Vagina (tissue), 2 donors: ENCODE measurements at places on chromosomes 13 and 19. TPM values are rescaled to one million over a fixed set of nuclear protein-coding genes. Genes with fewer than 3 reads are reported as not detected.

GRCh38 chr13:99045396-99045795 is 67.5 kb upstream of the DOCK9 start:
- no peak for DNase-seq

DNA sequence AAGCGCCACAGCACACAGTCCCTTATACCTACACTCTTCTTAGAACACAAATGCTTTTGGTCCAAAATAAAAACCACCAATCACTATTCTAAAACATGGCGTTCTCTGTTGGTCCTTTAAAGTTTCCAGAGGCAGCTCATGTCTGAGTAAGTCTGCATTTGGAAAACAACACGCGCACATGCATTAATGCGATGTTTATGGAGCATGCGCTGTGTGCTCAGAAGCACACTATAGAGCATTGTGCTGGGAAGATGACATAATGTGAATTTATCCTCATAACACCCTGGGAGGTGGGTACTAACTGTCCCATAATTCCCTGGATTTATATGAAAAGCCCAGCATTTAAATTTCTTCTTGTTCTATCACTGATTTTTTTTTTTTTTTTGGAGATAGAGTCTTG is 10.7 kb downstream of the ZNF682 start:
- DNase-seq = no peak

DNA sequence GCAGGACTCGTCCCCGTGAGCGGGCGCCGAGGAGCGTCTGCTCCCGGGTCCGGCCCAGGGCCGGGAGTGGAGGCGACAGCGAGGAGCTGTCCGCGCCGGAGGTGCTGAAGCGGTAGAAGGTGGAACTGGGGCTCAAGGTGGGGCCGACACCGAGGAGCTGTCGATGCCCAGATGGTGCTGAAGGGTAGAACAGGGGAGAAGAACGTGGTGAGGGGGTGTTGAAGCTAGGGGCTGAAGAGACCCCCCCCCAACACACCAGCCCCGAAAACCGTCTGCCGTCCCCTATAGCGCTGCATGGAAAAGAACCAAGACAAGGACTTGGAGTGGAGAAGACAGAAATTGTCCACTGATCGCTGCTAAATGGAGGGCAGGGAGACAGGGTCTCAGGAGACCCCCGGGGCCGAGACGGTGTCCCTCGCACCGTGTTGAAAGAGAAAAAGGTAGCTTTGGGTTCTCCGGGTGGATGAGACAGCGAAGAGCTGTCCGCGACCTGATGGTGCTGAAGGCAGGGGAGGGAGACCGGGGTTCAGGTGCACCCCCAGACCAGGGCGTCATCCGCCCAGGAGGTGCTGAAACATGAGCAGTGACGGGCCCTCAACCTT is 7.1 kb upstream of the PDE4C start:
- DNase-seq = no peak

GRCh38 chr19:18266771-18267686 is 7.2 kb downstream of the IQCN start:
- DNase-seq = no peak

Gene KLK2
- not detected for total RNA-seq

DNA sequence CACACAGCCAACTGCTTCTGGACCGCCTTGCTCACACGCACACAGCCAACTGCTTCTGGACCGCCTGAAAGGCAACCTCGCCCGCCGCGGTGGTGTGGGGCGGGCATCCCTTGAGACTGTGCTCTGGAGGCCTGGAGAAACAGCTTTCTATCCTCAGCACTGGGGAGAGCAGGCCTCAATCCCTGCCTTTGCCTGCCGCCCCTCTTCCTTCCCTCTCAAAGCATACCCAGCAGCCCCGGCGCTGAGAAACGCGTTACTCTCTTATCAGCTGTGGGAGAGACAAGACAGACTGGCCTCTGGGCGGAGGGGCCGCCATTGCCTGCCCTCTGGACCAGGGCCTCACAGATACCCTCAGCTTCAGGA is 2.9 kb downstream of the LIPE start:
- no peak for DNase-seq

DNA sequence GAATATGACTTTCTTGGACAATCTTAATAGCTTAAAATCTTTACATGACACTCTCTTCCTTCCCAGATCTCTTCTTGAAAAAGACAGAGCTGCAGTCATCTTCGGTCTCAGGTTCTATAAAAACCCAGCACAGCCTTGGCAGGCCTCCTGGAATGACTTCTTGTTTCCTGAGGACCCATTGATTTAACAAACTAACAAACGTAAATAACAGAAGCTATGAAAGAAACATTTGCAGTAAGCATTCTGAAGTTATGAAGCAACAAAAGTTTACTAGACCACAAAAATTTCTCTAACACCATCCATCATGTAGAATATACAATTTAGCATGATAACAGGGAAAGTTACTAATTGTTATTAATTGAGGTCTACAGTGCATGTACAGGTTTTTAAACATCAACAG is 62.8 kb upstream of the STARD13 start:
- no peak for DNase-seq

DNA sequence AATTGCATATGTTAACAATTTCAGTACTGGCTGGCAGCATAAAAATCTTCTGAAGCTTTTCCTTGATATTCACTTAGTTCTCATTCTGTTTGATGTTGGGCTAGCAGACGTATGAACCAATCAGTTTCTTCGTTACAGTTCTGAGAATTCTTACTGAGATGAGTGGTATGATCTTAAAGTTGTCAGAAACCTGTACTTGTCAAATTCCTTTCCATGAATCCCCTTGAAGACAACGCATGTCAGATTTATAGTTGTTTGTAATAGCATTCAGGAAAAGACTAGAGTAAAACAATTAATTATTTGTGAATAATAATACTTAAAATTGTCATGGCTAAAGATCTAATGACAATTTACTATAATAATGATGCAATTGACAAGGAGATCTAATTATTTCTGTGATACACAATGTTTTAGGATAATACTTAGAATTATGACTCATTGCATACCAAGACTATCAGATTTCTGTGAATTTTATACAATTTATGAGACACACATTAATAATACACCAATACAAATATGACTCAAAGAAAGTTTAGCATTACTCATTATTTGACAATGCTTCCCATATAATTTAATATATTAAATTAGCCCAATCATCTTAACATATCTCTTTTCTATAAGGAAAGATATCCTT is 447.2 kb downstream of the RFC3 start:
- no peak for DNase-seq

DNA sequence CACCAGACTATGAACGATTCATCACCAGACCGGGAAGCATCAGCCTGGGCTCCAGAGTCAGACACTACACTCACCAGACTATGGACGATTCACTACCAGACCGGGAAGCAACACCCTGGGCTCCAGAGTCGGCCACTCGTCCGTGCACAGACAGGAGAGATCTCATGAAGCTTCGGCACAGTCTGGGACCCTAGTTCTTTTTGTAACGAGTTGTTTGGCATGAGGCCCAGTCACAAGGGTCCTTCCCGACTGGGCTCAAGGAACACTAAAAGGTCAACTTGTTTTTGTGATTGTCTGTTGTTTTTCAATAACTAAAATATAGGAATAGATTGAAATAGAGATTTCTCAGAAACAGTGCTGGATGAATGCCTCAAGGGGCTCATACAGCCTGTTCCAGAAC is 1141.6 kb upstream of the MIR17HG start:
- no peak for DNase-seq

Gene COMP
- 0.98 TPM for total RNA-seq

GRCh38 chr13:20398459-20398858 is 127.2 kb downstream of the CRYL1 start:
- no peak for DNase-seq

DNA sequence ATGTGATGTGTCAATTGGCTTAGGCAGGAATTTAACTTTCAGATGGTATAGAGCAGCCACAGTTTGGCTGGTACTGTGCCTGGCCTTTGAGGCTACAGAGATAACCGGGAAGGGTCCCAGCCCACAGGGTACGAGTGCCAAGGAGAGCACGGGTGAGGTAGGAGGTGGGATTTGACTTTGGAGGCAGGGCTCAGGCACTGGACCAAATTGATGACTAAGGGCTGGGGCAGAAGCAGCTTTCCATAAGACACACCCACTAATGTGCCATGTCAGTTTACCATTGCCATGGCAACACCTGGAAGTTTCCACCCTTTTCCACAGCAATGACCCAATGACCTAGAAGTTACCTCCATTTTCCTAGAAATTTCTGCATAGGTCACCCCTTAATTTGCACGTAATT is 466.2 kb downstream of the TSHZ3 start:
- DNase-seq = peak; percentile 52

DNA sequence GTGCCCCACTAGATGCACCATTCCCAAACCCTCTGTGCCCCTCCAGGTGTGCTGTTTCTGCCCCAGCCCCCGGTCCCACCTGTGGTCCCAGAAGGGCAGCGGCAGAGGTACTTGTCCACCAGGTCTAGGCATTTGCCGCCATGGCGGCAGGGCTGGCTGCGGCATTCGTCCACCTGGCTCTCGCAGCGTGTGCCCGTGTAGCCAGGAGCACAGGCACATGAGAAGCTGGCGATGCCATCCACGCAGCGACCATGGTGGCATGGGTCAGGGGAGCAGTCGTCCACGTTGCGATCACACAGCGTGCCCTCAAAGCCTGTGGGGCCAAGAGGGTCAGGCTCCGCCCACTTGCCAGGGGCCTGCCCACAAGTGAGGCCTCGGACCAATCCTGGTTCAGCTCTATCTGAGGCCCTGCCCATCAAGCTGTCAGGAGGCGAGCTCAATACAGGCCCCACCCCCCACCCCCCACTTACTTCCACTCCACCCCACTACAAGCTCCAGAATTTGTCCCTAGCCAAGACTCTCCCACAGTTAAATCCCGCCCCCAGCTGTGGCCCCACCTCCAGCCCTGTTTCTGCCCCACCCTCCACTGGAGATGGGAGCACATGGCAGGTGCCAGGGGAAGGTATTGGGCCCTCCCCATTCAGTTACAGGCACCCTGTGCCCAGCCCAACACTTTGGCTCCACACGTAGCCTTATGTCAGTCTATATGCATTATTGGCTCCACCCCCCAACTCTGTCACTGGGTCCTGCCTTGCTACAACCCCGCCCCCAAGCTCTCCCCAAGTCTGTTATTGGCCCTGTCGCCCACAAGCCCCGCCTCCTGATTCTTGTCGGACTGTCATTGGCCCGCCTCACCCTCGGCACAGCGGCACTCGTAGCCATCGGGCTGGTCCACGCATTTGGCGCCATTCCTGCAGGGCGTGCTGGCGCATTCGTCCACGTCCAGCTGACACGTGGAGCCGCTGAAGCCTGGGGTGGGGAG is 13.5 kb downstream of the NOTCH3 start:
- no peak for DNase-seq

- DNase-seq = no peak
Observed at GRCh38 chr13:44516771-44517170, 59.4 kb downstream of the TSC22D1 start.

DNA sequence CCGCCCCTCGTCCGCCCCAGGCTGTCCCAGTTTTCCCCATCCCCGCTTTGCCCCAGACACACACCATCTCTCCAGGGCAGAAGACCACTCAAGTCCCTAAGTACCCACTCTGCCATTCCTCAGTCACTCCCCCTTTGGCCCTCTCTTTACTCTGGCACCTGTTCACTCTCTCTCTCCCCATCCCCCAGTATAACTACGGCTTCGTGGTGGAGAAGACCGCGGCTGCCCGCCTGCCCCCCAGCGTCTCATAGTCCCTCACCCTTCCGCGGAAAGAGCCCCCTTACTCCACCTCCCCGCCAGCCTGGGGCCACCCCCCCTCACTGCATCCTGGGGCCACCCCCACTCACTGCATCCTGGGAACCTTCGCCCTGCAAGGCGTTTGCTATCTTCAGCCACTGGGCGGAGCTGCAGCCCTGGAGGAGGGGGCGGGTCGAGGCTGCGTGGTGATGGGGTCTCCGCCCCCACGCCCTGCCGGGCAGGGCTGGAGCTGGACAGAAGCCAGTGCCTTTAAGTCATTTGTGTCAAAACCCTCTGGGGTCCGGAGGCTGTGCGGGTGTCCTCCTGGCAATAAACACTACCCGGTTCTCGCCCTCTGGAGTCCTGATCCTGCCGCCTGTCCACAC is 5.0 kb downstream of the MVB12A start:
- no peak for DNase-seq

DNA sequence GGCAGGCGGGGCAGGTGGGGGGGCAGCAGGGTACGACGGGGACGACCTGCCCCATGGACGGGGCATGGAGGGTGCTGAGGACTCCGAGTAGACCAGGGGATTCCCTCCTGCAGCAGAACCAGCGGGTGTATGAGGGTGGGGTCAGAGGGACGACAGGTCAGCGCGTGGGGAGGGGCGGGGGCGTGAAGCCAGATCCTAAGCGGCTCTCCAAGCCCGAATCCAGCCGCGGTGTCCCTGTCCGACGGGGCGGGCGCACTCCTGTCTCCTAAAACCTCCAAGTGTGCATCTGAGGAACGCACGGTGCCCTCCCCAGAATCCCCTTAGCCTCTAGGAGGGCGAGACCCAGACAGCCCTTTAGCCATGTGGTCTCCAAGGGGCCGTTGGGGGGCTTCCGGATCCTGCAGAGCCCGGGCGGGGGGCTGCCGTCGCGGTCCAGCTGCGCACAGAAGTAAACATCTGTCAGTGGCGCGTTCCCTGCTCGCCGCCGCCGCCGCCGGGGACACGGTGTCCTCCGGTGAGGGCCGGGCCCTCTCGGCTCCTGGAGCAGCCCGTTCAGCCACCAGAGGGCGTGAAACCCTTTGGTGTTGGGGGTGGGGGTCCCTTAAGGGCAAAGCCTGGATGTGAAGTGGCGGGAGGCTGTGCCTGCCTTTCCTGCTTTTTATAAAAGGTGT is 730 bp downstream of the NRTN start:
- no peak for DNase-seq

Gene ZNF43
- total RNA-seq = 12.0 TPM

DNA sequence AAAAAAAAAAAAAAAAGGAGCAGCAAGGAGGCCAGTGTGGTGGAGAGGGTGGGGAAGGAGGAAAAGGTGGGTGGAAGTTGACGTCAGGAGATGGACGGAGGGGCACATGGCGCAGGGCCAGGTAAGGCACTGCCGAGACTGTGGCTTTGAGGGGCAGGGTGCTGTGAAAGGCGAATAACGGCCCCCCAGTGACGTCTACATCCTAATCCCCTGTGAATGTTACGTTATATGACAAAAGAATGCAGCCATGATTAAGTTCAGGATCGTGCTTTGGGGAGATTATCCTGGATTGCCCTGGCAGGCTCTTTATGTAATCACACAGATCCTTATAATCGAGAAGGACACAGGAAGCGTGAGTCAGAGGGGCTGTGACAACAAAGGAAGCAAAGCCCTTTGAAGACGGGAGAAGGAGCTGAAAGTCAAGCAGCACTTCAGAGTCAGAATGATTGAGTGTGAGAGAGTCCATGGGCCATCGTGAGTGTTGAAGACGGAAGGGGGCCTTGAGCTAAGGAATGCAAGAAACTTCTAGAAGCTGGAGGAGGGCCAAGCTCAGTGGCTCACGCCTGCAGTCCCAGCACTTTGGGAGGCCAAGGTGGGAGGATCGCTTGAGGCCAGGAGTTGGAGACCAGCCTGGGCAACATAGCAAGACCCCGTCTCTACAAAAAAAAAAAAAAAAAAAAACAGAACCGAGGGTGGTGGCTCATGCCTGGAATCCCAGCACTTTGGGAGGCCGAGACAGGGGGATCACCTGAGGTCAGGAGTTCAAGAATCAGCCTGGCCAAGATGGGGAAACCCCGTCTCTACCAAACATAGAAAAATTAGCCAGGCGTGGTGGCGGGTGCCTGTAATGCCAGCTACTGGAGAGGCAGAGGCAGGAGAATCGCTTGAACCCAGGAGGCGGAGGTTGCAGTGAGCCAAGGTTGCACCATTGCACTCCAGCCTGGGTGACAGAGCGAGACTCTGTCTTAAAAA is 13.8 kb upstream of the CEACAM16 start:
- DNase-seq = no peak
